ENCODE measurements at places on chromosomes 16 and 17.

- no peak for DNase-seq
Measured at GRCh38 chr17:70636517-70637133, 467.3 kb downstream of the KCNJ2 start.

- no peak for DNase-seq
Measured at GRCh38 chr16:67176662-67177061, 6.3 kb downstream of the NOL3 start.

DNA sequence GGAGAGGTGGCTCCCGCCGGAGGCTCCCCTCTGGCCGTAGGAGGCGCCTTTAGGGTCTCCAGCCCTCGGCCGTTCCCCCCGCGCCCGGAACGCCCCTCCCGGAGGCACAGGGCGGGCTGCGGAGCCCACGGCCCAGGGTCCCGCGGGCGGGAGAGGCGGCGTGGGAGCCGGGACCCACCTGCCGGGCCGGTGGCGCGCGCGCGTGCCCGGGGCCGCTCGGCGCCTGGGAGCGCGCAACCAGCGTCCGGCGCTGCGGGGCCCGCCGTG, at the start of gene MIF4GD:
MIF4GD (minus strand) TSS at position 266 of the 267 bp plus-strand sequence. CDS start 1,036 bp downstream, outside the sequence.
- DNase-seq = no peak

DNA sequence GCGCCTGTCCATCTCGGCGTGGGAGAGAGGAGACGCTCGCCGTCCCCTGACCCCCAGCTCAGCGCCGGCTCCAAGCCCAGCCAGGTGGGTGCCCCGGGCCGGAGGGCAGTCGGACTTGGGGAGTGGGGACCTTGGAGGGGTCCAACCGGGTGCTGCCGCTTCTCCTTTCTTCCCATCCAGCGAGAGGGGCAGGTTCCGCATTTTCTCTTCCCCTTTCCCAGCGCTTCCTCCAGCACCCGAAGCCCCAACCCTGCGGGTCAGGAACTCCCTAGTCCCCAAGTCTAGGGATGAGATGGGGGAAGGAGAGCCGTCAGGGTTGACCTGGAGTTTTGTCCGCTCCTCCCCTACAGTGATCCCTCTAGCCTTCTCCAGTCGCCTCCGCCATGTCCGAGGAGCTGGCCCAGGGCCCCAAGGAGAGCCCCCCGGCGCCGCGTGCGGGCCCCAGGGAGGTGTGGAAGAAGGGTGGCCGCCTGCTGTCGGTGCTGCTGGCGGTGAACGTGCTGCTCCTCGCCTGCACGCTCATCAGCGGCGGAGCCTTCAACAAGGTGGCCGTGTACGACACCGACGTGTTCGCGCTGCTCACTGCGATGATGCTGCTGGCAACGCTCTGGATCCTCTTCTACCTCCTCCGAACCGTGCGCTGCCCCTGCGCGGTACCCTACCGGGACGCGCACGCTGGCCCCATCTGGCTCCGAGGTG, at the start of gene OTOP2:
OTOP2 (plus strand) TSS at position 24 of the 699 bp plus-strand sequence; CDS start at position 384, 360 bp downstream.
- no peak for DNase-seq

- no peak for DNase-seq
Measured at GRCh38 chr16:81549547-81550431, 105.2 kb downstream of the CMIP start.

DNA sequence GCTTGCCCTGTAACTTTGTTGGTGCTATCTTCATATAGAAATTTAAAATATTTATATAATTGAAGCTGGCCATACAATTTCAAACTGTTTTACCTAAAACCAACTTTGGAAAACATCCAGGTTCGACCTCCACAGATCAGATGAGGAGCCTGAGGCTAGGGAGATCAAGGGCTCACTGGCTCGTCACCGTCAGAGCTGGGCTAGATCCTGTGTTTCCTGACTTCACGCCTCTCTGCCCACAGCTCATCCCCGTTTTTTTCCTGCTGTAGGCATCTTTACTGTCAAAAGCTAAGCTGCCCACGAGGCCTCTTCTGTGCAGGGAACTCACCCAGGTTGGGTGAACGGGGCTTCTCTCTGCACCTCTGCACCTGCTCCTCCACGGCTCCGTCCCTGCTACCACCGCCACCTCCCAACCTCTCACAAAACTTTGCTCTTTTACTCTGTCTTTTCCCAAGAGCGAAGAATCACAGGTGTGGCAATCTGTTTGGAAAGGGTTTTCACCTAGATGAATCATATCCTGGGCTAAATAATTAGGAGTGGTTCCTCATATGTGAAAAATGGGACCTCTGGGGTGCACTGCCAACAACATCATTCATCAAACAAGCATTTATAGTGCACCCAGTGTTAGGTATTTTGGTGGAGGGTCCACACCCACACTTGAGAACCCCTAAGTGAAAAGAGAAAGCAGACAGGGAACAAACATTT, 24.8 kb upstream of the KDM6B start:
- DNase-seq = no peak

DNA sequence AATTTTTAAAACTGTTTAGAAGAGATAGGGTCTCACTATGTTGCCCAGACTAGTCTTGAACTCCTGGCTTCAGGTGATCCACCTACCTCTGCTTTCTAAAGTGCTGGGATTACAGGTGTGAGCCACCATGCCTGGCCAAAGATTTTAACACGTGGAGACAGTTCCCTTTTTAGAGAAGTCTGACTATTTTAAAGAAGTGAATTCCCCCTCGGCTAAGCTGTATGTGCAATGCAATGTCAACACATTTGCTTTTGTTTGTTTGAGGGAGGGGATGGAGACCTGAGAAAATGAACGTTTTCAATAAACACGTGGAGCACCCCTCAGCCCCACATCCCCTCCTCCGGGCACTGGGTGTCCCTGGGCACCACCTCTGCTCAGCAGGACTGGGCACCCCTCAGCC, 14.3 kb upstream of the RNPS1 start:
- no peak for DNase-seq

- DNase-seq = no peak
Measured at GRCh38 chr16:22355487-22355908, 18.9 kb downstream of the CDR2 start.

- DNase-seq = no peak
Measured at GRCh38 chr17:47924785-47925677, 16.3 kb upstream of the PNPO start.

DNA sequence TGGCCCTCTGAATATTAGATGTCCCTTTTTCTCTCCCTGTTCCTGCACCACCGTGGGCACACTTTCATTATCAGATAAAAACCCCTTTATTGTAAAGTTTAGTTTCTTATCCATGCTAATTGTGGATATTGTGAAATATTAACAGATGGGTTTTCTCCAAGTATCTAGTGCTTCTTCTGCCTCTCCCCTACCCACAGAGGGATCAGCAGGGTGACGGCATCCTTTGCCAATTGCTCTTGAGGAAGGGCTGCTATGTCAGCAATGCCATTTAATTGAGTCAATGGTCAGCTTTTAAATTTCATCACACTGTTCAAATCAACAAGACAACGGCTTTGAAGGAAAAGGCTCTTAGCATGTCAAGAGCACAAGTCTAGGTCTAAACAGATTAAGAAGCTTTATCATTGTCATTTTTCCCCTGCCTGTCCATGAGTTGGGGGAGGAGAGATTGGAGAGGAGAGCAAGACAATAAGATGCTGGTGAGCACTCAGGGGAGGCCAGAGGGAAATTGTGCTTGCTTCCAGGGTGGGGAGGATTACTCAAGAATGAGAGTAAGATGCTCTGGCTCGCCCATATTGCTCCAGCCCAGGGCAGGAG, 443.0 kb upstream of the CCL2 start:
- DNase-seq = no peak

DNA sequence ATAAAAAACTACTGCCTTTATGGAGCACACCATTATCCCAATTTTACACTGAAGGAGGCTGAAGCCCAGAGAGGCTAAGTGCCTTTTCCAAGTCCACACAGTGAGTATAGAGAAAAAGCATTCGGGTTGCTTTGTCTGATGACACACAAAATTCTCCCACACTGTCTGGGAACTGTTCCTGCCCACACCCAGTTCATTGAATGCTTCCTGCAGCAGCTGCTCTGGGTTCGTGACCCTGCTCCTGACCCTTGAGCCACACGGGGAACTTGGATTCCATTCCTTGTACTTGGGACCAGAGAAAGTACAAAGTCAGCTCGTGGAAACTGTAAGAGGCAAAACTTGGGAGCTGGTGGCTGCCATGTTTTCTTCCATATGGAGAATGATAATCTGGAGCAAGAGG, 57.9 kb downstream of the AKAP1 start:
- DNase-seq = no peak

DNA sequence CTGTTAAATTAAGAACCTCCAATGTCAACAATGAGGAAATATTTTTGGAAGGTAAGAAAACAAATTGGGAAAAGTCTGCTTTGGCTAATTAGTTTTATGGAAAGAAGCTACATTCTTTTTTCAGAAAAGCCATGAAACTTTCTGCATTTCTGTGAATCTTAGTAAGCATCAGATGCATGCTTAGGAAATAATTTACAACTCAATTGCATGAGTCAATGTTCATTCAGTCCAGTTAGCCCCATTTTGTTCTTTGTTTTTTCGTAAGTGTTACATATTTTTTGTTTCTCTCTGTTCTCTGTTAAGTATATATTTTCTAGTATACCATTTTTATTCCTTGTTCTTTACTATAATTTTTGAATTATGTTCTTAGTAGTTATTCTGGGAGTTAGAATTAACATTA, 195.2 kb upstream of the KIF2B start:
- DNase-seq = no peak

DNA sequence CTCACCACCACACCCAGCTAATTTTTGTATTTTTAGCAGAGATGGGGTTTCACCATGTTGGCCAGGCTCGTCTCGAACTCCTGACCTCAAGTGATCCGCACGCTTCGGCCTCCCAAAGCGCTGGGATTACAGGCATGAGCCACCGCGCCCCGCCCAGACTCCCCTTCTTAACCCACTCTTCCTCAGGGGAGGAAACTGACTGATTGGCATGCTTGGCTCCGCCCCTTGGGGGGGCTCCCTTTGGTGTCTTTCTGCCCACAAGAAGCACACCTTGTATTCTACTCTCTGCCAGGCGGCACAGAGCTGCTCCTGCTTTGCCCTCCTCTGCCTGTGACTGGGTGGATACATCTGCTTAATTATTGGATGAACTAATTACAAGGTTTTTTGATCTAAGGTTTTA, 4.7 kb upstream of the ASGR2 start:
- DNase-seq = no peak

GRCh38 chr17:70073310-70073709, 1.7 kb upstream of the KCNJ16 start:
- no peak for DNase-seq

DNA sequence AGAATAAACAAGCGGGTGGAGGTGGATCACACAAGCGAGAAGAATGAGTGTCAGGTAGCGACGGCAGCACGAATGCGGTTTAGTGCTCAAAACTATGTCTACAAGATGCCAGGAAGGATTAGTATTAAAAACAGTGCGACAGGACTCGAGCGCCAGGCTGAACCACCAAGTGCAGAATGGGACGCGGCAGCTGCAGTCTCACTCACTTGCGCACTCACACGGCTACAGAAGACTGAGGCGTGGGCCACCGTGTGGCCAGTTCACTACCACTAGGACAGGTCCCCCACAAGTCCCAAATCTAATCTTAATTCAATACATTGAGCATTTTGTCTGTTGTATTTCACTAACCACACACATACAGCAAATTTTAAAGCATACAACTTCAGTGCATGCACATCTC, 35.7 kb upstream of the TRAP1 start:
- DNase-seq = no peak

DNA sequence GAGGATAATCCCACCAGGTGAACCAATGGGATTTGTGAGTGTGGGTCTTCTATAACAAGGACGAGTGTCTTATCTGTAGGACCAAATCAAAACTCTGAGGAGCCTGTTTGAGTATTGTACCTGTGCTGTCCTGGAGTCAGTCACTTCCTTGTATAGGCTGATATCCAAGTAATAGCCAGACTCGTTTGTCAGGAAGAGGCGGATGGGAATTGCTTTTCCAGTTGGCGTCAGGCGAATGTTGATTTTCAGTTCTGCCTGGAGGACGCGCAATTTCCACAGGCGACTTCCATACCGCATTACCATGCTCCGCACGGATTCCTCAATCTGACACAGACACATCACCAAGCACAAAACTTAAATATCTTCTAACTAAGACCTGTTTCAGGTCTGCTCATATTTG, 187.6 kb upstream of the C17orf78 start:
- DNase-seq = no peak

GRCh38 chr16:57525761-57526160, 10.6 kb downstream of the CCDC102A start:
- no peak for DNase-seq

DNA sequence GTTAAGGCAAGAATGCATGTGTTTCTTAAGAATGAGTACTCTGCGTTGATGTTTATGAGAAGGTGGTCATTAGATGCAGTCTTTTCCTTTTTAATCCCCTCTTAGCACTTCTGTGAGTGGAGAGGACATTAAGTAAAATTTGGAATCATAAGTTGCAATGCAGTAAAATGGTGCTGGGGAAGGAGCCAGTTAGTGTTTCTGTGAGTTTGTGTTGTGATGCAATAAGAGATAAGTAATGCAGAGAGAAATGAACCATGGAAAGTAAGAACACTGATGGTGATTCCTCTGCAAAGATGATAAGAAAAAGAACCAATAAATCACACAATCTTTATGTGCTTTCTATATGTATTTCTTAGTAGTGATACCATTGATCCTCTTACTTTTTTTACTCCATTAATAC, 20.0 kb downstream of the ABHD15 start:
- no peak for DNase-seq

Data from left hindlimb (tissue), 1 donor.